Activated CD8-positive, alpha-beta memory T cell treated with anti-CD3 and anti-CD28 coated beads for 4 hours (primary cell): ENCODE measurements at places on chromosomes 3 and 15.

DNA sequence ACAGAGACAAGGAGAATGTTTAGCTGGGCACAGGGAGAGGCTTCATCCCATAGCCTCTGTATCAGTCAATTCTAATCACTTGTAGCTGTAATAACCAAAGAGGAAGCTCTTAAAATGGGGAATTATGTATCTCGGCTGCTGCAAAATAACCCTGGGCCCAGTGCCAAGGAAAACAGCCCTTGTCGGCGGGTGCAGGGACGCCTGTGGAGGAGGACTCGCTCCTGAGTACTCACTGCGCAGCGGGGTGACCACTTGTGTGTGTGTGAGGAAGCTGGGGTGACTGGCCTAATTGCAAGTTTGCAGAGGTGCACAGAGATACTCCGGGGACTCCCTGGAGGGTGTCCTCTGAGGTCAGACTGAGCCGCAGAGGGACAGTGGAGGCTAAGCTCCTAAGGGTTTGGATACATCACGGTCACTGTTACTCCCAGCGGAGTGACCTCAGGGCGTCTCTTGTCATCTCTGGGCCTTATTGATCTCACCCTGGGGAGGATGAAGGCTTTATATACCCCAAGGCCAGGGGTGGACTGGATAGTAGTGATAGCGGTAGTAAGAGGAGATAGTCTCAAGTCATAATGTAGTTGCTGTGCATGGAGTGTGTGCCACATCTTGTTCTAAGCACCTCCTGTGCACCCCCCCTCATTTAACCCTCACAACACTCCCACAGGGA is 37.2 kb downstream of the SLC6A6 start:
- DNase-seq = no peak

DNA sequence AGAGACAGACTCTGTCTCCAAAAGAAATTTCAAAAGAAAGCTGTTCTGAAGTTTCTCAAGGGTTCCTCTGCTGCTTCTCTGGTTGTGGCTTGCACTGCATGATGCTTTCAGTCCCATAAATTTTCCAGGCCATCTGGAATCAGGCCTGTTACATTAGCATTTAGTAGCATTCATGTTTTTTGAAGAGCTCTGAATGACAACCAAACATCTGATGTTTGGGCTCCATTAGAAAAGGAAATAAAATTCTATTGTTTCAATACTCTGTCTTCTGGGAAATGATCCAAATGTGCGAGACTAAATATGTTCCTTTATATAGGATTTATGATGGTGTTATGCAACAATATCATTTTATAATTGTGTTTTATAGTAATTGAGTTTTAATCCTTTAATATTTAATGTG is 455.8 kb downstream of the GABRG3 start:
- no peak for DNase-seq

DNA sequence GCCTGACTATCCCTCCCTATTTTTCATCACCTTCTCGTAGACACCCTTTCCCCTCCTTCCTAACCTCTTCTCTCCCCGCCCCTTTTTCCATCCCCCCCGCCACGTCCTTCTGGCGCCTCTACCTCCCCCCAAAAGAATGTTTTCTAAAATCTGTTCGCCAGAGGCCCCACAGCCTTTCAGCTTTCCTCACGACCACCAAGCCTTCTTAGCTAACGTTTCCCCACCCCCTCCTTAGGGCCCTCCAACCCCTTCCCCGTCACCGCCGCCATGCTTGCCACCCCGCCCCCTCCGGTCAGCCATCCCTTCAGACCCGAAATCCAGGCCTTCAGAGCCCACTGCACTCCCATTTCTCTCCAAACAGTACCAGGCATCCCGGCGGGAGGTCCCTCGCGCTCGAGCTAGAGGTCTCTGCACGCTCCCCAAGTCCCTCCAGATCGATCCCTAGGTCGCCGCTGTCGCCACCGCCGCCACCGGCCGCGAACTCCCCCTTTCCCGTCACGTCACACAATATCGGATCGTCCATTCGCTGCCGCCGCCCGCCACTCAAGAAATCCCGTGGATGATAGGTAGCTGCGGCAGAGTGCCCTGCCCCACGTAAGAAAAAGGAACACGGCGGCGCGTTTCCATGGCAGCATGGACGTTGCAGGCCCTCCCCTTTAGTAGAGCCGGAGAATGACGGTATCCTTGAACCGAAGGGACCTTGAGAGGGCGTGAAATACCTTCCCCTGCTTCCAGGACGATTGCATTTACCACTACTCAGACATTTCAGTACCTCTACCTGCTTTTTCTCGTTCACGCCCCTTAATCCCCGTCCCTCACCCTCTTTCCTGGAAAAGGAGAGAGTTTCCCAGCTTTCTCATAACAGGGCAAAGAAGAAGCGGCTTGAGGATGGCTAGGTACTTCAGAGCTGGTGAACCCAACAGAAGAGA is at the start of gene TP53BP1:
TSS of gene TP53BP1 (minus strand) at position 484 of the 929 bp plus-strand sequence. CDS start at position 371, 113 bp downstream.
- peak; percentile 85 for DNase-seq

- no peak for DNase-seq
Observed at GRCh38 chr3:13301286-13301987, 118.7 kb downstream of the NUP210 start.

GRCh38 chr15:100234158-100235029 is 107.4 kb downstream of the ADAMTS17 start:
- no peak for DNase-seq

DNA sequence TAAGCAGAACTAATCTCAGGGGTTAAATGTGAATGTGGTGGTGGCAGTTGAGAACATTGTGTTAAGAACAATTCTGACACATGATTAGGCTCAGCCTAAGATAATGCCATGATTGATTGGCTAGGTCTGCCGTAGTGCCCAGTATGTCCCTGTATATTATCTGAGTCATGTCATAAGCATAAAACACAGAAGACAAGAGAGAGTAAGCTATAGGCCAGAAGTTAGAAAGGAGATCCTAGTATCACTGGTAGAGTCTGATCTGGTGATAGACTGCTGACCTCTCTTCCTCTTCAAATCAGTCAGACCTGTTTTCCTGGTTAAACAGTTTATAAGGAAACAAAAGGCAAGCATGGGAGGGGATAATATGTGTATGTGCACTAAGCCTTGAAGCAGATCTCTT is 30.1 kb upstream of the ATP8B4 start:
- no peak for DNase-seq

- DNase-seq = no peak
Observed at GRCh38 chr15:39429898-39430357, 151.0 kb upstream of the THBS1 start.

DNA sequence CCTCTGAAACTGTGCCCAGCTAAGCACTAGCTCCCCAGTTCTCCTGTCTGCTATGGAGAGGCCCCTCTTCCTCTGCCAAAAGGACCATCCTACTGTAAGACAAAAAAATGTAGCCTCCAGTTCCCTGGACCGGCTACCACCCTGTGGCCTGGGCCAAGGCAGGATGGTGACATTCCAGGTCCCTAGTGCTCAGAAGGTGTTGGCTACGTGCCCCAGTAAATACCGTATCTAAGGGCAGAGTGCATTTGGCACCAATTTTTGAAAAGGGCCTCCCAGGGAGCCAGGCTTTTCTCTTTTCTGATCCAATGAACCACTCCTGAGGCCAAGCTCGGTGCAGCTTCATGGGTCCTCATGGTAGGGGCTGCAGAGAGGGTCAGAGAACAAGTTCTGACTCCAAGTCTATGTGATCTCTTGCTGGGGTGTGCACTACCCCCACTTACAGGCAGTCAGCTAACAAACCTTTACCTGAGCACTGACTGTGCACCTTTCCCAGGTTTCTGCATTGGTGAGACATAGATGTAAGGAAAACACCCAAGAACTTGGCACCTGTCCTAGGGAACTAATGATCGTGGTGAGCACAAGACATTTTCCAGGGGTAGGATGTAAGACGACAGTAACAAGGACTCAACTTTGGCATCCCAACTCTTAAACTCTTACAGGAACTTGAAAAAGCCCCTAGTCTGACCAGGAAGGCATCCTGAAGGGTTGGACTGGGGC is 32.6 kb downstream of the TLE3 start:
- no peak for DNase-seq

DNA sequence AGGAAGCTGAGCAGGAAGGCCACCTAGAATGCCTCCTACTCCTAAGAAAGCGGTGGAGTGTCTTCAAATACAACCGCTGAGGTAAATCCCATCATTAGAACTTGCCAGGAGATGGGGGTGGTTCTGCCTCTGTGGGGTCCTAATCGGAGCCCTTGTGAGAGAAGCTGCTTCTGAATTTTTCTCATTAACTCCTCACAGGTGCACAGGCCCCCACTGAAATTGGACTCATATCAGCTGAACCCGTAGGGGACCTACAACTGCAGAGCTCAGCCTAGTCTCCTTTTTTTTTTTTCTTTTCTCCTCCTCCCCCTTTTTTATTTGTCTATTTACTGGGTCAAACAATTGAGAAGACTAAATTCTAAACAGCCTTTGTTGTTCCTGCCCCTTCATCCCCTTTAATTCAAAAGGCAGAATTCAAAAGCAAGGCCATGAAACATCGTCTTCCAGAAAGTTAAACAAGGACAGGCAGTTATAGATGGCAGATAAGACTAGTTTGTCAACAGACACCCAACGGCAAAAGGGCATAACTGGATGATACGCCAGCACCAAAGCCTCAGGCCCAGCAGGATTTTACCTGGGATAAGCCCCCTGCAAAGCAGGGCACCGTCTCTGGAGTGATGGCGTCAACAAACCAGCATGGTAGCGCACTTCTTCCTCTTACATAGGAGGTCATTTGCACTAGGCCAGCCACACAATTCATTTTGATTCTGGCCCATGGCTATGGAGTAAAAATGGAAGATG is 213.7 kb upstream of the HES1 start:
- DNase-seq = no peak

DNA sequence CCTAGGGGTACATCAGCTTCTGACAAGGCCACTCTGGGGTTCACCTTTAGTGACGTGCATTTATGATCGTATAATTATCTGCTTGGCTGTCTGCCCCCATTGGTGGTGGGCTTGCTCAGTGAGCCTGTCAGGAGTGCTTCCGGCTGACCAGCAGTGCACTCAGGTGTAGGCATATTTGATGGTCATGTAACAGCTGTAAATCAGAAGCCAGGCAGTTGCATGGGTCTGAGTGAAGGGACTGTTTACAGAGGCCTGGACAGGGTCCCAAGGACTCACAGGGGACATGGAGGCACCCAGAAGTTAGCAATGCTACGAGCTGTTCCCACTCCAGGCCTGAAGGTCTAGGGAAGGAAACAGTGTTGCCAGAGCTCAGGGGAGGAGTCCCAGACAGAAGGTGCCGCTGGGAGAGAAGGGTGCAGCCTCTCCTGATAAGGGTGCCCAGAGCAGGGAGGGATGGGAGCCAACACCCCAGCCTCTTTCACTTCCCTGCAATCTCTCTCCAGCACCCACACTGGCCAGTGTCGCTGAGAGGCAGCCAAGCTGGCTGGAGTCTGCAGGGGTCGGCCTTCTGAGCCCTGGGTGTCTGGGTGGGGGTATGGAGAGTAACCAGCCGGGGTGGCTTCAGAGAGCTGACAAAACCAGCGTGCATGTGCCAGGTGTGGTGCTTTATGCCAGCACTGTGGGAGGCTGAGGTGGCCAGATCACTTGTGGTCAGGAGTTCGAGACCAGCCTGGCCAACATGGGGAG is 61.3 kb upstream of the PRR23E start:
- DNase-seq = no peak

- DNase-seq = no peak
Observed at GRCh38 chr3:149965278-149965677, 5.4 kb downstream of the PFN2 start.

GRCh38 chr15:70214276-70214675 is 116.6 kb upstream of the TLE3 start:
- no peak for DNase-seq

DNA sequence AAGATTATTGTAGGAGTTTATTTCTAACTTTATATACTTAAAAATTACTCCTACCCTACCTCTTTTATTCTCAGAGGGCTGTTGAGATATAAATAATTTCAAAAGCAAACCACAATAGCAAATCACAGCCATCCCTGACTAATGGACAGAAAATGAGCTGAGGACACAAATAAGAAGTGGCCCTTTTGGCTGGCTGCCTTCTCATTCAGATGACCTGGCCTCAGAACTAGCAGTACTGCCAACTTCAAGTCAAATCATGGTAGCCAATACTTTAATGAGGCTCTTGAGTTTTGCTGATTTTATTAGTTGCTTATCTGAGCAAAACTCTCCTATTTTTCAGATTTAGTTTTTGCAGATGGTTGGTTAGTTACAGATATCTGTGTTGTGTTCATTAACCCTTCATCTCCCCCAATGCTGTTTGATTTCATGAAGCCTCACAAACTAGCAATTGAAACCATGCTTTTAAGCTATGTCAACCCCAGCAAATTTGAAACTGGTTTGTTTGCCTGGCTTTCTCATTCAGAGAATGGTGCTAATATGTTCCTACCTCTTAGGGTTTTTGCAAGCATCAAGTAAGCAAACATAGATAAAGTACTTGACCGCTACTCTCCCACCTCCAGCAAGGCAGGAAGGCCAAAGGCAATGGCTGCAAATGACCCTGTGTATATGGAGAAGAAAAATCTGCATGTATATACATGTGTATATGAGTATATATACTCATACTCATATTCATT is 73.4 kb upstream of the HACD2 start:
- no peak for DNase-seq

- DNase-seq = no peak
Observed at GRCh38 chr3:87828046-87828445, 230.8 kb downstream of the CGGBP1 start.

DNA sequence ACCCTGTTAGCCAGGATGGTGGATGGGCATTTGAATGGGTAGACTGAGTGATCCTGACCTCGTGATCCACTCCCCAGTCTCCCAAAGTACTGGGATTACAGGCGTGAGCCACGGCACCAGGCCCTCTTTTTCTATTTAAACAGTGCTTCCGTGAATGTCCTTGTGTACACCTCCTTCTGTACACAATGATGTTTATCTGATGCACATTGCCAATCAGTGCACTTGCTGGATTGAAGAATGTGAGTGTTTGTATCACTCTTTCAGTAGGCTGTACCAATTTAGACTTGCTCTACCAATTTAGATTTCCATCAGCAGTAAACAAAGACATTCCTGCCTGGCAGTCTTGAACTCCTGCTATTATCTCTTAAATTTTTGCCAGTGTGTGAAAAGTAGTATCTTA is 8.9 kb upstream of the ZNF619 start:
- DNase-seq = no peak

DNA sequence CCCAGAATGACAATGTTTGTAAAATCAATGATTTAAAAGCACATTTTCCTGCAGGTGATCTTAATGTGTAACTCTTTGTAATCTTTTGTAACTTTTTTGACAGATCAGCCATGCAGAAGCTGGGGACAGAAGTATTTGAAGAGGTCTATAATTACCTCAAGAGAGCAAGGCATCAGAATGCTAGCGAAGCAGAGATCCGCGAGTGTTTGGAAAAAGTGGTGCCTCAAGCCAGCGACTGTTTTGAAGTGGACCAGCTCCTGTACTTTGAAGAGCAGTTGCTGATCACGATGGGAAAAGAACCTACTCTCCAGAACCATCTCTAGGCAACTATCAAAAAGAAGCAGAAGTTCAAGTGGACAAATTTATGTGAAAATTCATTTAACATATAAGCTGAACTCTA is 32.1 kb upstream of the NUDT16 start:
- no peak for DNase-seq

- DNase-seq = no peak
Observed at GRCh38 chr15:101067660-101068522, 148.7 kb downstream of the LRRK1 start.

DNA sequence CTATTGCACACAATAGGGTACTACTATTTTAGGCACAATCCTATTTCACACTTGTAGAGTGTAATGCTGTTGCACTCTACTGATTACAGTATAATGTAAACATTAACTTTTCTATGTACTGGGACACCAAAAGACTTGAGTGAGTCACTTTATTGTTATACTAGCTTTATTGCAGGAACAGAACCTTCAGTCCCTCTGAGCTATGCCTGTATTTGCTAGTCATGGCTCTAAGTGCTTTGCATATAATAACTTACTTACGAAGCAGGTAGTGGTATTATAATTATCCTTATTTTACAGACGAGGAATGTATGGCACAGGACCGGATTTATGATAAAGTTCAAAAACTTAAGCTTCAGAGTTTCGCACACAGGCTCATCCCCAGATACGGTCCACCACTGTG is 106.6 kb upstream of the SLC6A6 start:
- DNase-seq = no peak
